ENCODE measurements at places on chromosomes 12 and 14.

DNA sequence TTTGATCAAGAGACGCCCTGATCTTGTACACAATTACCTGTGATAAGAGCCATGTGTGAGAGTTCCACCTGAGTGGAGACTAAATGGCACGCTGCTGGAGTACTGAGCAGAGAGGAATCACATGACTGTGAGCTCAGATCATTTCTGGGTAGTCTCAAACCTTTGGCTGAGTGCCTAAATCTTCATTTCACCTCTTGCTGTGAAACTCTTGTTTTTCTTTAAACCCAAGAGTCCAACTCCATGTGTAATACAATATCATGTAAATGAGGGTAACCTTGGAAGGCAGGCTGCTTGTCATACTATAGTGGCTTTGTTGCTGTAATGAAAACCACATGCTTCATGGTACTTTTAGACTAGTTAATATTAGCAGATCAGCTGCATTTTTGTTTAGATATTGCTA, 156.9 kb downstream of the CAND1 start:
- no peak for DNase-seq

DNA sequence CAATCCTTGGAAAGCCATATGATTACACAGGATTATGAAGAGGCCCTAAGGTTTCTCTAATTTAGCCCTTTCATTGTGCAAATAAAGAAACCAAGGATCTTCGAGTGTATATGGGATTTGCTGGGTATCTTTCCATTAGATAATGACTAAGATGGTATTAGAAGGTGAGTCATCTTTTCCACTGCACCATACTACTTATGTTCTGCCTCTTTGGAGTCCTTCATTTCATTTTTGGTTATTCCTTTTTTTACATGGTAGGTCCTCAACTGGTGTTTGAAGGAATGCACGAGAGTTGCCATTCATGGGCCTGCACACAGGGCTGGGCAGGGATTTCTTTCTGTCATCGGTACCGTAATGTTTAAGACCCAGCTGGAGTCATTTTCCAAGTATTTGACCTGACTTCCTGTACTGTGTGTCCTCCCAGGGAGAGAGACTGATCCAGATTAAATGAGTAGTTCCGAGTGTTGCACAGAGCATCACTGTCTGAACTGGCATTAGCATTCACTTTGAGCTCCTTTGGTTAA, 85.7 kb downstream of the BORCS5 start:
- no peak for DNase-seq

DNA sequence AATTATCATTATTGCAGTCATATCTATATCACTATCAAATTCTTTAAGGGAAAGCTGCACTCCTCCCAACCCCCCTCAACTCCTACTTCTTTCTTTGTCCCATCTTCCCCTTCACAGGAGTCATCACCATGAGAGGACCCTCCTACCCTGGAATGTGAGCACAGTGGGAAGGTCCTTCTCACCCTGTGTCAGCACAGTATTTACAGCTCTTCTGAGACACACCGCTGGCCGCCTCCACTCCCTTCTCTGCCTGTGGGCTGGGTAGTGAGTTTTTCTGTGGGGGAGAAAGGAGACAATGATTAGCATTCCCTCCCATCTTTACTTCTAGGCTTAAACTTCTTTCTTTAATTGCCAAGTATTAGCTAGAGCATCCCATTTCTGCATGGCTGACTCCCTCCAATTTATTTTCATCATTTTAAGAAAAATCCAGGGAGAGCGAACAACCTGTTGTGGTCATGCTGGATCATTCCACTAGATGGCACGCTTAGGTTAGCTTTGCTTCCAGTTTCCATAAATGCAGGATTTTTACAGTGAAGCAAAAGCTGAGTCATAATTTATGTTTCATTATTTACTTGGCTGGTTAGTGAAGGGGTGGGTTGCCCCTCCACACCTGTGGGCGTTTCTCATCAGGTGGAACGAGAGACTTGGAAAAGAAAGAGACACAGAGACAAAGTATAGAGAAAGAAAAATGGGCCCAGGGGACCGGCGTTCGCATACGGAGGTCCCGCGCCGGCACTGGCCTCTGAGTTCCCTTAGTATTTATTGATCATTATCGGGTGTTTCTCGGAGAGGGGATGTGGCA, 188.5 kb downstream of the ALX1 start:
- peak; percentile 42 for DNase-seq

- no peak for DNase-seq
Measured at GRCh38 chr12:81597928-81598604, 161.1 kb downstream of the PPFIA2 start.

- DNase-seq, result no peak
Measured at GRCh38 chr14:90287791-90288190, 31.4 kb downstream of the PSMC1 start.

GRCh38 chr14:73180385-73180805, 44.1 kb downstream of the PSEN1 start:
- no peak for DNase-seq

- DNase-seq, result no peak
Measured at GRCh38 chr12:97046901-97047300, 139.8 kb downstream of the NEDD1 start.

- DNase-seq, result no peak
Measured at GRCh38 chr12:93974252-93974651, 174.1 kb upstream of the PLXNC1 start.

DNA sequence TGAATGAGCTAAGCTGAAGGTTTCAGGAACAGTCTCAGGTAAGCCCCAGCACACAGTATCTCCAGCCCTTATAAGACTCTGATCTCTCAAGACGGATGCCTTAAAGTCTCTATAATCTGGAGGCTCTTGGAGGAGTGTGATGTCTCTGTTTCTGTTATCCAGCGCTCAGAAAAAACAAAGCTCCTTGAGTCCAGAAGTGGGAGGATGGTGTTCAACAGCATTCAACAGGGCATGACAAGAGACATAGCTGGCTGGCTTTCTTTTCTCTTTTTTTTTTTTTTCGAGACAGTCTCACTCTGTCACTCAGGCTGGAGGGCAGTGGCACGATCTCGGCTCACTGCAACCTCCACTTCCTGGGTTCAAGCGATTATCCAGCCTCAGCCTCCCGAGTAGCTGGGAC, 31.6 kb upstream of the TESC start:
- no peak for DNase-seq

- DNase-seq, result no peak
Measured at GRCh38 chr14:95234426-95234825, 77.1 kb upstream of the DICER1 start.

DNA sequence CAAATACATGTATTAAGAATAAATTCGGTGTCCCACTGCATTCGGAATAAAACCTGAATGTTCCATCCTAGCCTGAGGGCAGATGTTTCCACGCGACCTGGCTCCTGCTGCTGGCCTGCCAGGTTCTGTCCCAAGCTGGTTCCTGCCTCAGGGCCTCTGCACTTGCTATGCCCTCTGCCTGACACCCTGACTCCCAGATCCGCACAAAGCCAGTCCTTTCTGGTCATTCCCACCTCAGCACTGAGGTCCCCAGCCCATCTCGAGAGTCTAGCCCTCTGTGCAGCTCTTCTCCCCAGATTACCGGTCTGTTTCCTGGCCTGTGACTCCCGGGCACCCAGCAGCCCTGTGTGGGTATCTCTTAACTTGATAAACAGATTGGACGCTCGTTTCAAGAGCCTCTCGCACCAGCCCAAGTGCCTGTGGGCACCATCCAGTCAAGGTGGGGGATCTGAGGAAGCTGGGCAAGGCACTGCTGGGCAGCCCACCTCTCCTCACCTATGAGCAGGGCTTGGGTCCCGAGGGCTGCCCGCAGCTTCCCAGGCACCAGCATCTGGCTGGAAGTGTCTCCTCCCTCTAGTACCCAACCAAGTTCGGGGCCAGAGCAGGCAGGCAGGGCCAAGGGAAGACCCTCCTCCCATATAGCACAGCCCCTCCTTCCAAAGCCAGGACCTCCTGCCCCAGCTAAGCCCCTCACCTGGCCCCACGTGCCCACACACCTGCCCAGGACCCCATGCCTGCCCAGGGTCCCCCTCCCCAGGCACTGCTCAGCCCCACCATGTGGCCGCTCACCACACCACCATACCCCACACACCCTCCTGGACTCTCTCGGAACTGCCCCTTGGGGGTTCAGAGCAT, 132.2 kb downstream of the NCOR2 start:
- no peak for DNase-seq

- DNase-seq, result no peak
Measured at GRCh38 chr12:91178139-91178561, 4.5 kb downstream of the DCN start.

DNA sequence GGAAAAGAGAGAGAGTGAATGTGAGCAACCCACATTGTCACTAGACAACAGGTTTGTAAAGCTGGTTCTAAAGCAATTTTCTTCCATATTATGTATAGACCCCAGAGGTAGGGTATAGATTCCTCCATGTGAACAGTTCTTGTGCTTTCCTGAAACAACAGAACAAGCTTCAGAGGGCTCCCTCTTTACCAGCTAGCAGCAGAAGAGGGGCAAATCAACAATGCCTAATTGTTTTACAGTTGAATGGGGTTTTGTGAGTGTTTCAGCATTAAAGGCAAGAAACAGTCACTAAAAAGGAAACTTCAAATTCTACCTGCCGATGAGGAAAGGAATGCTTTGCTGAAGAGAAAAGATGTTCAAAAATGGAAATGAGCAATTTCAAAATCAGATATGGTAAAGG, 341.2 kb upstream of the KITLG start:
- no peak for DNase-seq

- DNase-seq, result no peak
Measured at GRCh38 chr12:127179176-127179575, 1087.8 kb upstream of the TMEM132C start.
